ENCODE measurements at places on chromosomes 12 and 14.

- no peak for DNase-seq
These were observed 40.8 kb upstream of the EPS8 start for GRCh38 chr12:15829949-15830348.

GRCh38 chr12:102452605-102453004 lies 27.8 kb downstream of the IGF1 start:
- DNase-seq = no peak

- DNase-seq = no peak
These were observed 1.5 kb downstream of the WNK1 start for GRCh38 chr12:753611-754472.

DNA sequence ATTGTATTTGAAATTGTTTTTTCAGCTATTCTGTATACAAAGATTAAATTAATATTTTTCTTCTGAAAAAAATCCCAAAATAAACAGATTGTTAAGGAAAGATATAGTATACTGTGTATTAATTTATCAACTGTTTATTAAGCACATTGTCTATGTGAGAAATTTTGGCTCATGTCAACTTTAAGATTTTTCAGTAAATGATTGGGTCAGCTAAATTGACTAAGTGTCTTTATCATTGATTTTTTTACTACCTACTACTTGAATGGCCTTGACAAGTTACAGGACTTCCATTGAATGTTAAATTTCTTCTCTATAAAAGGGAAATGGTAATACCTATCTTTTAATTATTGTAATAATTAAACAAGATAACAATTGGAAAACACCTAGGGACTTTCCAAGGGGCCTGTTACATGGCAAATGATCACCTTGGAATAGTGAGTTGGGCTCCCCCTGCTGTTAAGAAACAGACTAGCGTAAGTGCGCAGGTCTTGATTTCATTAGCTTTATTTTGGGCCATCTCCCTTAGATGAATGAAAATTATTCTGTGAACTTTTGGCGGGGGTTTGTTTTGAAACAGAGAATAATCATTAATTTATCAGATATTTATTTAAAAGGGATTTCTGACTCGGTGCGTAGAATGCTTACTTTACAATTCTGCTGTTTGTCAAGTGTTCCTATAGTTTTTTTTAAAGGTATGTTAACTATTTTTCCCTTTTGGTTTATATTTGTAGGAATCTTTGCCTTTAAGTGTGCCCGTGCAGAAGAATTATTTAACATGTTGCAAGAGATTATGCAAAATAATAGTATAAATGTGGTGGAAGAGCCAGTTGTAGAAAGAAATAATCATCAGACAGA lies 14.5 kb upstream of the CCT2 start:
- peak; percentile 22 for DNase-seq

All from KG1 (cell line).